ENCODE measurements at places on chromosomes 5 and 9. TPM values are rescaled to one million over a fixed set of nuclear protein-coding genes. Genes with fewer than 3 reads are reported as not detected.

- H3K4me1 ChIP-seq = no peaks in the 10 kb centered on the region
- no peak for DNase-seq
- no peaks in the 10 kb centered on the region for H3K36me3 ChIP-seq
- H3K27me3 ChIP-seq = no peaks in the 10 kb centered on the region
- no peak overlapping the region for H3K27ac ChIP-seq
Measured at GRCh38 chr5:28499766-28500290, 1461.4 kb upstream of the CDH9 start.

GRCh38 chr5:18526792-18527405, 892.6 kb downstream of the TAF11L14 start:
- no peaks in the 10 kb centered on the region for H3K36me3 ChIP-seq
- H3K4me1 ChIP-seq = no peaks in the 10 kb centered on the region
- no peak overlapping the region for H3K4me3 ChIP-seq
- no peaks in the 10 kb centered on the region for H3K27me3 ChIP-seq

TAF1L gene
- not detected for total RNA-seq

KCNIP1 gene
- not detected for total RNA-seq

DNA sequence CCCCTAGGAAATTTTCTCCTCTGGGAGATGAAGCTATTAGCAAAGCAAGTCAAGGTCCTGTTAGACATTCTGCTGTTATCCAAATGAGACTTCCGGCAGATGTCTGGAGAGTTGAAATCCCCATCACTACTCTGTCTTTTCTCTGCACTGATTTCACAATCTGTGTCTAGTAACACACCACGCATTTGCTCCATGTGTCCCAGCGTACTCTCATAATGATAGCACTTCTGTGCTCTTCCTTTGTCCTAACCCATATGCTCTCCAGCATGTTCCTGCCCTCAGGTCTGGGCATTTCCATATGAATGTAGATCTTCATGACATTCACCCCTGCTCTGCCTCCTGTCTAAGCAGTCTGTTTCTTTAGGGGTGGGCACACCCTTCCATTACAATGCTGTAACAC, 1949.0 kb upstream of the WWC1 start:
- no peak for DNase-seq
- no peak overlapping the region for H3K4me3 ChIP-seq
- no peaks in the 10 kb centered on the region for H3K4me1 ChIP-seq
- H3K36me3 ChIP-seq = no peaks in the 10 kb centered on the region

DNA sequence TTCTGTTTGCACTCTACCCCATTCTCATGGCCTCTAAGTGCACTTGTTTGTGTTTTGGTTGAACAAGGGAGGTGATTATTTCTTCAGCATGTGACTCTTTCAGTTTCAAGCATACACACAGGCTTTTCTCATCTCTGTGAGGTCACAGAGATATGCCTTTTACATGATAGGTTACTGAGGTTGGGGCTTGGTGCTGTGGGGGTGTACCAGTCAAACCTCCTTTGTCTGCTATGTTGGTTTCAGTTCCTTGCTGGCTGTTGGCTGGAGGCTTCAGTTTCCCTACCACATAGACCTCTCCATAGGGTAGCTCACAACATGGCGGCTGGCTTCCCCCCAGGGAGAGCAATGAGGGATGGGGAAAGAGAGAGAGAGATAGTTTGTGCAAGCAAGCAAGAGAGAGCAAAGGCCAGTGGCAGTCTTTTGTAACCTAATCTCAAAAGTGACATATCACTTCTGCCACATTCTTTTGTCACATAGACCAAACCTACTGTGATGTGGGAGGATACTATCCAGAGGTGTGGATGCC, 96.7 kb upstream of the SEMA6A start:
- DNase-seq = no peak
- H3K27ac ChIP-seq = no peak overlapping the region
- no peaks in the 10 kb centered on the region for H3K27me3 ChIP-seq
- H3K36me3 ChIP-seq = no peaks in the 10 kb centered on the region
- H3K4me3 ChIP-seq = no peak overlapping the region

DNA sequence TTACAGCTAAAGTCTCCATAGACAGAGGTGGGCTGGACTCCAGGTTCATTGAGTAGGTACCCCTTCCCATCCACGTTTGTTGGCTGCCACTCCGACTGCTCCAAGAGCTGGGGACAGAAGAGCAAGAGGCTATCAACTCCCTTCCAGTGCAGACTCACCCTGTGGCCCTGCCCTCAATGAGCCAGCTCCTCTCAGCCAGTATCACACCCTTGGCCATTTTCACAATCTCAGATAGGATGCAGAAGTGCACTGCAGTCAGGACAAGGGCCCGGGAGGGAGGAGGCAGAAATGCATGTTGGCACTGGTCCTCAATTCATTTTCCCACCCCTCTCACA, 6.2 kb downstream of the IRF1 start:
- H3K27me3 ChIP-seq = no peaks in the 10 kb centered on the region
- DNase-seq = no peak
- H3K4me3 ChIP-seq = no peak overlapping the region
- peak overlapping the region; percentile 53 for H3K27ac ChIP-seq
- H3K36me3 ChIP-seq = peaks cover 78% of the 10 kb centered on the region

- no peak for DNase-seq
- H3K27me3 ChIP-seq = peaks cover 5% of the 10 kb centered on the region
- no peak overlapping the region for H3K27ac ChIP-seq
- H3K4me3 ChIP-seq = no peak overlapping the region
- H3K4me1 ChIP-seq = peaks cover 33% of the 10 kb centered on the region
- peaks cover 15% of the 10 kb centered on the region for H3K36me3 ChIP-seq
Measured at GRCh38 chr5:96668725-96669124, 6.5 kb downstream of the CAST start.

Measured in activated T-helper 2 cell treated with anti-CD3 and anti-CD28 coated beads, Interferon-gamma antibody, Interleukin-2, Interleukin-4, amounts not matched to agents 10 μg/mL and 5 μg/mL and 100 μg/mL, durations not matched to agents 14 hours and 24 hours and 36 hours (primary cell).